GM04504 (cell line): ENCODE measurements at places on chromosomes 5 and 9.

- DNase-seq, result no peak
Observed at GRCh38 chr5:33984671-33985124, at the start of gene SLC45A2. SLC45A2 (minus strand) TSS chr5:33984693; CDS start chr5:33984583, 110 bp downstream.

DNA sequence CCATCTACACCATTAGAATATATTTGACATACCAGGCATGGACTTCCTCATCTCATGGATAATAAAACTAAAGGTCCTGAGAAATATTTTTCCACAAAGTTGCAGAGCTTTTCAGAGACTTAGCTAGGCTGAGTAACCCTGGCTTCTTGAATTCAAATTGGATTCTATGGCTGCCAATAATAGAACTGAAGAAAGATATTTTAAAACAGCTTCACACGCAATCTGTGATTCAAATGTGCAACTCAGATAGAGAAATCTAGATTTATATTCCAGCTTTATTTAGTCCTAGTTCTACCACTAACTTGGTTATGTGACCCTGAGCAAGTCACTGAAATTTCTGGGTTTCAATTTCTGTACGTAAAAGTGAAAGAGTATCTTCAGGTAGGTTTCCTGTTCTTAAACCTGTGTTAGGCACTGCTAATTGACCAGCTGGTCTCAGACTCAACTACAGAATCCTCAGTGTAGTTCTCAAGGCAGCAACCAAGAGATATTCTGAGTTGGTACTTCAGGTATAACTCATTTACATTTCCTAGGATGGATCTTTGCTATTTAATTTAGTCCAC lies 235.3 kb downstream of the GABRB2 start:
- no peak for DNase-seq

GRCh38 chr5:160382346-160382745 lies 11.9 kb upstream of the C1QTNF2 start:
- DNase-seq, result no peak

- no peak for DNase-seq
Observed at GRCh38 chr5:134245101-134245604, 19.3 kb upstream of the PPP2CA start.

DNA sequence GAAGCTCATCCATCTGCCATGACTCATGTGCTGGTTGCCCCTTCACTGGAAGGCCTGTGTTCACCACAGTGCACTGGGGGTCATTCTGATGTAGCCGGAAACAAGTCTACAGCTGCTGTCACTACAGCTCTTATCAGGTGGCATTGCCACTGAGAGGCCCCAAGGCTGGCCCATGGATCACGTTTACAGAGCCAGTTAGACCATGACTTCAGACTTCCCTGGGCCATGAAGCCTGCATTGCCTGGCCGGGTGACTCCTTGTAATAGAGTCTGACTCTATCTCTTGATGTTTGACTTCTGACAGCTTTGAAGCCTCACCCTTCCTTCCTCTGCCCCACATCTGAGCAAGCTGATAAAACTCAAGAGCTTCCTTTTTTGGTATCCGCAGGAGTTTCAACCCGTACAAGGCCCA lies 473.5 kb upstream of the DAP start:
- no peak for DNase-seq

GRCh38 chr5:168691891-168692290 lies 112.7 kb upstream of the PANK3 start:
- no peak for DNase-seq

DNA sequence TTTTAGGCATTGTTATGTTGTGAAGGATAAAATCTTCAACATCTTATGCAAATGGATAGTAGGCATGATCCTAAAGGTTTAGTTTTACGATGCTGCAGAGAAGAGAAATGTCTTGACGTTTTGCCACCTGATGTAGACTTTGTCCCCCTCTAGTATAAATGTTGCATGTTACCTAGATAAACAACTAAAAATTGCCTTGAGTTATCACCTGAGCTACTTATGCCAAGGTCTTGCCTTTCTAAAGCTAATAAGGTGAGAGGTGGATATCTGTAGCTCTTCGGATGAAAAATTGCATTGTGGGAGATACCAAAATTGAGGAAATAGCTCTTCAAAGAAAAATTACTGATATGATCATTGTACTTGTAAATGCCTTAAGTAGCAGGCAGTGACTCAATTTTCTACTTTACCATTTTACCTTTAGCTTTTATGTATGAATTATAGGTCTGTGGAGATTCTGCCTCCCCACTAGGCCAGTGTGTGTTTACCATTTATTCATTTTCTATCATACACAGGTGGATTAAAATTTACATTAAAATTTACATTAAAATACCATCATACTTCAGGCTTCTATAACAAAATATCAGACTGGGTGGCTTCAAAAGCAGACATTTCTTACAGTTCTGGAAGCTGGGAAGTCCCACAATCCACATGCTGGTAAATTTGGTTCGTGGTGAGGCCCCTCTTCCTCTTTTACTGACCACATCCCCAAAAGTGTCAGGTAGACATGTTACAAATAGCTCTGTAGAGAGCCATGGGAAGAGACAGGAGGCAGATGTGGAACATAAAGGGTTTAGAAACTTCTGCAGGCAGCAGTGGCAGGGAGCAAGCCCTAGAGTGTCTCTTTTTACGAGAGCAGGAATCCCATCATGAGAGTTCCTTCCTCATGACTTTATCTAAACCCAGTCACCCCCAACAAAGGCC lies 100.7 kb upstream of the ERBIN start:
- DNase-seq, result no peak

GRCh38 chr5:132762246-132763000 lies 14.6 kb downstream of the SEPTIN8 start:
- no peak for DNase-seq

DNA sequence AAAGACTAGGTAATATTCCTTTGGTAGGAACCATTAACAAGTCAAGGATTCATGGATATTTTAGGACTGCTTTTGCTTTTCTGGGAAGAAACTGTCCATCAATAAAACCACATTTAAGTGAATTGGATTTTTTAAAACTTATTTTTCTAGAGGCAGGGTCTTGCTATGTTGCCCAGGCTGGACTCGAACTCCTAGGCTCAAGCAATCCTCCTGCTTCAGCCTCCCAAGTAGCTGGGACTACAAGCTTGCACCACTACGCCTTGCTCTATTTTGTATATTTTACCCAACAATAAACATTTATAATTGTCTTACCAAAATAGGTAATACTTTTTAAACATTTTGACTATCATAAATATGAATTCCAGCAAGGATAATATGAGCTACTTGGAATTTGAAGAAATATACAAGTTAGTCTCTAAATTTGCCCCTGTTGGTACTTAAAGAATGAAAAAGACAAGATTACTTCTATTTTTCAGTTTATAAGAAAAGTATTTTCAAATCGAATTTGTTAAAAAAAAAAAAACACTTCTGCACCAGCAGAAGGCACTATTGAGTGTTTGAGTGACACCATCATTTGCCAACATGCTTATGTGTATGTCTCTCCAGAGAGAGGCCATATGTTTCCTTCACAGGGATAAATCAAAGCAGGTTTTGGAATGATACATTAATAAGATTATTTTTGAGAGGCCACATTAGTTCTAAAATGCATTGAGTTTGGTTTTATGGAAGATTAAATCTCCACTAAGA lies 60.0 kb upstream of the CARTPT start:
- DNase-seq, result no peak

DNA sequence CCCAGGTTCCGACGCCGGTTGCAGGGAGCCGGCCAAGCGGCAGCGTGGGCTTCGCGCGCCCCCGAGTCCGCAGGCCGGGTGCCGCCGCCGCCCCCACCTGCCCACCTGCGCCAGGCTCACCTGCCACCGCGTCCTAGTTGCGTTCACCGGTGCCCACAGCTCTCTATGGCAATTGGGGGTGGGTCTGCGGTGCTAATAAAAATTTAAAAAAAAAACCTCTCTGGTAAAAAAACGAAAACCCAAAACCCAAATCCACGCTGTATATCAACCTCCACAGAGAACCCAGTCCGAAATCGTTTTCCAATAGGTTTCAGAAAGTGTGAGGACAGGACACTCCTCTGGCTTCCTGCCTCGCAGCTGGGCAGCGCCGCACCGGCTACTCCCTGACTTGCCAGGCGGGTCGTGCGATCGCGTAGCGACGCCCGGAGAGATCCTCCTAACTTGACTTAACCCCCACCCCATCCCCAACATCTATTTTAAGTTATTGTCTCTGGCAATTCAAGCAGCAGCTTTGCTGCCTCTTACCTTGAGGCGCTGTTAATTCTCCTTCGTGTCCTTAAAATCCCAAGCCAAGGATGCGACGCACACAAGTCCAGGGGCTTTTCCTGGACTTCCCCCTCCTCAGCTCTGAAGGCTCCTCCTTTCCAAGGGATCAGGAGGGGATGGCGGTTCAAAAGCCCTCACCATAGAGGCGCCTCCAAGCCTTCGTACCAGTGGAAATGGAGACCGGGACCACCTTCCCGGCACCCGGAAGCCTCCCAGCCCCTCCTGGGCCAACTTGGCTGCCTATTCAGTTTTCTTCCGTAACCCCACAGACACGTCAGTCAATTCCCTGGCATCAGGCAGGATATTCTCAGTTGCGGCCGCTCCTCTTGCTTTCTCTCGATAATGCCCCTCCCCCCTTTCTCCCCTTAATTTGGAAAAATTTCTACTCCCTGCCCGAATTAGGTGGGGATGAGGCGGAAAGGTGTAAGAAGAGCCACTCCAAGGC lies 1639.4 kb upstream of the C9orf72 start:
- no peak for DNase-seq

GRCh38 chr9:91705386-91705785 lies 244.6 kb downstream of the ROR2 start:
- DNase-seq, result no peak

DNA sequence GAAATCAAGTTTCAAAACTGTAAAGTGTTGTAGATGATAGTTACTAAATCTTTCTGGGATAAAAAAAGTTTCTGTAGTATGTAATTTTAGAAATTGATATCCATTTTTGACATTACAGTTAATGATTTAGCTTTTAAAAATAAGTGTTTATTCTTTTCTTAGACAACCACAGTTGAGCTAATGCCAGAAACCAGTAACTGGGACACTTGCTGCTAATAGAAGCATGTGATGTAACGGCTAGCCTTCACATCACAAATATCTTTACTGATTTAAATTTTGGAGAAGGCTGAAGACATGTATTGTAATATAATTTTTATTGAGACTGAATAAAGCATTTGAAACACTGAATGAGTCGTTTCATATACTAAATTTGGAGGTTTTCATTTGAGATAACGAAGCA lies 18.8 kb downstream of the CSNK1G3 start:
- no peak for DNase-seq

DNA sequence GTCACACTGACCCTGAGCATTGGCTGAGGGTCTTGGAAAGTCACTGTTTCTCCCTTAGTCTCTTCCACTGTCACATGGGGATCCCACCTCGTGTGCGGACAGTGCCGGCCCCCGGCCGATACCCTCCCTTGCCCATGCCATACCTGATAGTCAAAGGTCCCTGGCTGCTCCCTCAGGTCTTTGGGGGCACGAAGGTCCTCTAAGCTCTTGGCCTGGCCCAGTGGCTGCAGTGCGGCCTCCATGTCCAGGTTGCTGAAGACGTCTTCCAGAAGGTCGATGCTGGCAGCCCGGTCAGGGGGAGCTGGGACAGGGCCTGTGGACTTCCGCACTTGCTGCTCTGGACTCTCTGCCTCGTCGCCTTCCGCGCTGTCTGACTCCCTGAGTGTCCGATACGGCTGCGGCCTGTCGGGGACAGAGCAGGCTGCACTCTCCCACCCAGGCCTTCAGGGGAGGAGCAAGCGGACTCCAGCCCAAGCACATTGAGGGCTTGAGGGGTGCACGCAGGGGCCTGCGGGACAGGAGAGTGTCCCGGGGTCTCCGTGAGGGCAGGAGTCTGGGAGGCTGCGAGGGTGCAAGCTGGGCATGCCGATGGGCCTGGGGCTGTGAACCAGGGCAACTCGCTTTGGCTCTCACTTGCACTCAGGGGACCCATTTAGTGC lies 27.6 kb downstream of the CRB2 start:
- DNase-seq, result no peak

DNA sequence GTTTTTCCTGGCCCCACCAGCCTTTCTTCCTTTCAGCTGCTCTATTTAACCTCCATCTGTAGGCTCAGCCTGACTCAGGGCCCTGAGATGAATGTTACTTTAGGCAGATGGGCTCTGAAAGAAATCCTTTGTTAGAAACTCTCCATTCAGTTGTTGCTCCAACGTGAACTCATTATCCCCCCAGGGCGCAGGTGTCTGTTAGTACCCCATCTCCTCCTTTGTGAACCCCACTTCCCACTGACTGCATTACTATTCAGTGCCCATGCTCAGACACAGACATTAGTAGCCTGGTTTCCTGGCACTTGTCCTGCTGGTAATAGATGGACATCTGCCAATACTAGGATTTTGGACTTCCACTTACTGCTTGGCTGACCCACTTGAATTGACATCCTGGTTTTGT lies 1271.6 kb downstream of the PTPRD start:
- DNase-seq, result no peak
